ENCODE measurements at places on chromosomes 3 and 15.

GRCh38 chr15:80494351-80494751 is 90.2 kb downstream of the ARNT2 start:
- DNase-seq: no peak

DNA sequence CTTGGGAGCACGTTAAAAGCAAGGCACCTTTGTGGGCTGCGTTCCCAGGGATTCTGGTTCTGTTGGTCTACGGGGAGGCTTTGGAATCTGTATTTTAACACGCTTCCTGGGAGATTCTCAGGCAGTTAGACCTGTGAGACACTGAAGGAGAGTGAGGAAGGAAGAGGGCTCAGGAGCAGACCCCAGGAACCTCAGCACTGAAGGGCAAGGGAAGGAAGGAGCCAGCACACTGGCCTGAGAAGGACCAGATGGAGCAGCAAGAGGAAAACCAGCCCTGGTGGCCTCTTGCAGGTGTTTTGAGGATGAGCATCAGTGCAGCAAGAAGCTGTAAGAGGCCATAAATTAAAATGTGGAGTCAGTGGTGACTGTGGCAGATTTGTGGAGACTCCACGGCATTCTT is 146.7 kb downstream of the RPLP1 start:
- no peak for DNase-seq

DNA sequence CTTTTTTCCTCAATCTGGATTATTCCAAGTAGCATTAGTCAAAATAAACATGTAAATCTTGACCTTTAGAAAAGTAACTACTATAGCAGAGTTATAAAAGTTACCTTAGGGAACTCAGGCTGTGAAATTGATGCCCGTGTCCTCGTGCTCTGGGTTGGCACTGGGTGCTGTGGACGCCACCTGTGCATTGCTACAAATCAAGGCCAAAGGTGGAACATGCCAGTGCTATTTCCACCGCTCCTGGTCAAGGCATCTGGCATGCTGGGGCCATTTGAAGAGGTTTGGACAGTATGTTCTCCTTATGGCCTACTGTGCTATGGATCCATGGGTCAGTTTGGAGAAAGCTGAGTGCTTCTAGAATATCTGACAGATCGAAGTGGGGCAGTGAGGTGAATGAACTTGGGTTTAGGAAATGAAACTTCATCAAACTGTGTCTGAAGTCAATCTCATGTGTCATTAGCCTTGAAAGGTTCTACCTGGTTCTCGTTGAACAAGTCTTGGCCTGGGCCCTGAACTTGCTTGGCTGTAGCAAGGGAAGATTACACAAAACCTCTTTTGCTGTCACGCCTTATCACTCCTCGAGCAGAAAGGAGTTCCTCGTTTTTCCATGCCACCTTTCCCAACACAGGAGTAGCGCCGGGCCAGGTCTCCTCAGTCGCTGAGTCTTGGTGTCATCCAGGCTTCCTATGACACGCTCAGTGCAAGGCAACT is 397.6 kb upstream of the RGMA start:
- no peak for DNase-seq

DNA sequence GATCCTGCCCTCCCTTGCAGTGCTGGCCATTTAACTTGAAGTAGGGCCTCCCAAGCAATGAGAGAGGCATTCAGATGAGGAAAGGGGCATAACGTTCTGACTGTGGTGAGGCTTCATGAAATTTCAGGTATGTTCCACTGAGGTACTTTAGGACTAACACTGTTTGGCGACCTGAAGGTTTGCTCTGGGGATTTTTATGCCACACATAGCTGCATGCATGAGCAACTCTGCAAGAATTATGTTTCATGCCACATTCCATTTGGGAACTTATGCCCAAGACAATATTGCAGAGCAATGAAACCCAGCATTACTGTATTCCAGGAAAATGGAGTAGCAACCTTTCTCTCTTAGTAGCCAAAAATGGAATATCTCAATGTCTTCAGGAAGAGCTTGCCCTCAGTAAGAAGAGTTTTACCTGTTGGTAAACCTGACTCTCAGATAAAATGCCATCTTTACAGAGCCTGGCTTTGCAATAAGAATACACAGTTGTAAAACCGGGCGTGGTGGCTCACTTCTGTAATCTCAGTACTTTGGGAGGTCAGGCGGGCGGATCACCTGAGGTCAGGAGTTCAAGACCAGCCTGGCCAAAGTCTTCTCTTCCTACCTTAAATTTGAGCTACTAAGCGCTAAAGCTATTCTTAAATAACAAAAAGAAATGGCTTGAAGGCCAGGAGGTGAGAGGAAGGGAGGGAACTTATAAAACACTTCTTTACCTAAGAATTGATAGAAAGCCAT is 16.7 kb upstream of the TBL1XR1 start:
- DNase-seq: no peak

GRCh38 chr3:18747383-18747782 is 322.2 kb upstream of the SATB1 start:
- no peak for DNase-seq

DNA sequence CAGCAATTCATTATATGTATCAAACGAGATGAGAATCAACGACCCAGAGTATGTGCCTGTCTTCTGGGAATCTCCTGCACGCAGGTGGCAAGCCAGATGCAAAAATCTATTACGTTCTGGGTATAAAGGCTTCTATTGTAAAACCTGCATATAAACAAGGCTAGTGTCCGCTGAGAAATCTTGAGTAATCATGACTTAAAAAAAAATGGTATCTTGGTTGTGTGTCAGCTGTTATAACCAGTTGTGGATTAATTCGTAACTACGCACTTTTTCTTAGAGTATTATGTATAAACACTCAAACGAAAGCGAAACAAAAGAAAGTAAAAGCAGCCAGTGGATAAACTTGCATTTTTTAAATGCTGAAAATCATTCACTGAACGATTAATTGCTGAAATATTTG is 509.1 kb downstream of the RSL24D1 start:
- no peak for DNase-seq

DNA sequence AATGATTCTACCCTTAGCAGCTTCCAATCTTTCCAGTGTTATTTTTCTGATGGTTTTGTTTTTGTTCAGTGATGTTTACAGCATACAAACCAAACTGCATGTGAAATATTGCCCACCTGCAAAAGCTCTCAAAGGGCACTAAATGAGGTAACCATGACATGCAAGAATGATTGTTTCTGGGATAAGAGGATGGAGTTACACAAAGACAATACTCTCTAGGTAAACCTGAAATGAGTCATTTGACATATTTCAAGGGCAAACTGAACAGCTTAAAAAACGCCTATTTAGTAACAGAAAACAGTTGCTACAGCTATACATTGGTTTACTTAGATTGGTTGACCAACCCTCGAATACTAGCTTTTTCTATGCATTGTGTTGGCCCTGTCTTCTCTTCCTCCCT is 481.7 kb downstream of the ZPLD1 start:
- no peak for DNase-seq

GRCh38 chr15:47715856-47716445 is 1.4 kb upstream of the SEMA6D start:
- DNase-seq: no peak

GRCh38 chr3:190159902-190160435 is 39.3 kb upstream of the P3H2 start:
- no peak for DNase-seq

Data from upper lobe of right lung (tissue), 1 donor.